ENCODE measurements at places on chromosomes 1 and 21.

- H3K36me3 ChIP-seq = no peaks in the 10 kb centered on the region
- no peak overlapping the region for H3K27ac ChIP-seq
- no peak overlapping the region for H3K4me3 ChIP-seq
- no peaks in the 10 kb centered on the region for H3K27me3 ChIP-seq
- H3K4me1 ChIP-seq = no peaks in the 10 kb centered on the region
Observed at GRCh38 chr1:214476986-214477870, 74.2 kb downstream of the PTPN14 start.

GRCh38 chr1:156233426-156234127 is 8.4 kb upstream of the BGLAP start:
- no peak for DNase-seq
- H3K36me3 ChIP-seq = peaks cover 7% of the 10 kb centered on the region
- no peak overlapping the region for H3K27ac ChIP-seq
- H3K27me3 ChIP-seq = no peaks in the 10 kb centered on the region
- H3K4me1 ChIP-seq = no peaks in the 10 kb centered on the region

DNA sequence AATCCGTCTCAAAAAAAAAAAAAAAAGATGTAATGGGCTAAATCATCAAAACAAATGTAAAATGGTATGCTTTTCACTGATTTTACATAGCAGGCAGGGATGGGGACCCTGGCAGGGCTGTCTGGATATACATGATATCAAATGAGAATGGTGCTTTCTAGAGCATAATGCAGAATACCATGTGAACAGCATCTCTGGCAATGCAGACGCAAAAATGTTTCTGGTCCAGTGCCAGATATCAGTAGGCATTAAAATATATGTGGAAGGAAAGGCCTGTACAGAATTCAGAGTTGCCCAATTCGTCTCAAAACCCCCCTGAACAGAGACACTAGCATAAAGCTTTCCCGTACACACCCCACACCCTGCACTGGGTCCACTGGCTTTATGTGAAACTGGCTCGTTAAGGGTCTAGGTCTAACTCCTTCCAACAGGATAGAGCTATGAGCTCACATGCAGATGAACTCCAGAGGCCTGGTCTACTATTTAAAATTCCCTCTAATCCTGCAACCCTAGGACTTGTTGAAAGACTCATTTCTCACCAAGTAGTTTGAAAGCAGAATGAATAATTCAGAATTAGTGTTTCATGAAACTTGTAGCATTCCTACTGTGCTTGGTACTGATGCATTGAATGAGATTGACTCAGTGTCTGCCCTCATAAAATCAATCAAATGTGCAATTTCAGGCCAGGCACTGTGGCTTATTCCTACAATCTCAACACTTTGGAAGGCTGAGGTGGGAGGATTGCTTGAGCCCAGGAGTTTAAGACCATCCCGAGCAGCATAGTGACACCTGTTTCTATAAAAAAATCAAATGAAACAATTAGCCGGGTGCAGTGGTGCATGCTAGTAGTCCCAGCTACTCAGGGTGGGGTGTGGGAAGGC is 2.6 kb upstream of the MYSM1 start:
- no peaks in the 10 kb centered on the region for H3K27me3 ChIP-seq
- no peak overlapping the region for H3K27ac ChIP-seq
- H3K4me1 ChIP-seq = 0 out of 2 replicates have a peak, but pooled peaks cover 6% of the 10 kb centered on the region
- no peak for DNase-seq
- H3K36me3 ChIP-seq = peaks cover 6% of the 10 kb centered on the region
- H3K4me3 ChIP-seq = no peak overlapping the region

- no peak overlapping the region for H3K4me3 ChIP-seq
- no peak for DNase-seq
- no peak overlapping the region for H3K27ac ChIP-seq
- H3K4me1 ChIP-seq = no peaks in the 10 kb centered on the region
- no peaks in the 10 kb centered on the region for H3K36me3 ChIP-seq
Observed at GRCh38 chr1:200381256-200381984, 28.4 kb downstream of the ZNF281 start.

- H3K27ac ChIP-seq = no peak overlapping the region
- DNase-seq = no peak
Observed at GRCh38 chr1:243416495-243416894, 160.7 kb downstream of the SDCCAG8 start.
